ENCODE measurements at places on chromosomes 2 and 18. TPM values are rescaled to one million over a fixed set of nuclear protein-coding genes. Genes with fewer than 3 reads are reported as not detected.

DNA sequence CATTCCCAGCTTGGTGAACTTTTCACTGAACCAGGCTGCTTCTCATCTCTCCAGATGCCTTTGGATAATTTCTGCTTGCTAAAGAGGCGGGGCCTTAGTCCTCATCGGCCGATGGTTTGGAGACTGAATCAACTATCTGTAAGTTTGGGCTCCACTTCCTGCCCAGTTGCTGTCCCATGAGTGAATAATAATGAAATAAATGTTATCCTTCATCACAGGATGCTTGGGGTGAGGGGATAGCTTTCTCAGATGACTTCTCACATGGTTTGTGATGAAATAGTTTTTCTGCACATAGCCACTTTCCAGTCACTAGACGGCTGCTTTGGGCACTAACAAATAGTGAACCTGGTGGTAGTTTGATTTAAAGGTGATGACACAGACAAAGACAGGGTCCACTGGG lies 376.6 kb upstream of the TRIB2 start:
- H3K36me3 ChIP-seq, result no peaks in the 10 kb centered on the region
- H3K4me1 ChIP-seq, result no peaks in the 10 kb centered on the region
- DNase-seq, result no peak
- no peak overlapping the region for H3K4me3 ChIP-seq
- H3K27ac ChIP-seq, result no peak overlapping the region

DNA sequence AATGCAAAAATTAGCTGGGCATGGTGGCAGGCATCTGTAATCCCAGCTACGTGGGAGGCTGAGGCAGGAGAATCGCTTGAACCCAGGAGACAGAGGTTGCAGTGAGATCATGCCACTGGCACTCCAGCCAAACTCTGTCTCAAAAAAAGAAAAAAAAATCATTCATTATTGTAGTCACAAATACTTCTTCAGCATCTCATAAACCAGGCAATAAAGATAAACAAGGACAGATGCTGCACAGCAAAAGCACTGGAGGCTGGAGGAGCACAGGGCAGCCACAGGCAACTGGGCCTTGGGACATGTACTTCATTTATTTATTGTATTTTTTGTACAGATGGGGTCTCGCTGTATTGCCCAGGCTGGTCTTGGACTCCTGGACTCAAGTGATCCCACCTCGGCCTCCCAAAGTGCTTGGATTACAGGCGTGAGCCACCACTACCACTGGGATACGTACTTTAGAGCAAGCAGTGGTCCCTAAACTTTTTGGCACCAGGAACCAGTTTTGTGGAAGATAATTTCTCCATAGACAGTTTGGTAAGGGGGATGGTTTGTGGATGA lies 16.8 kb upstream of the MAT2A start:
- no peaks in the 10 kb centered on the region for H3K36me3 ChIP-seq
- H3K27me3 ChIP-seq, result no peaks in the 10 kb centered on the region
- no peaks in the 10 kb centered on the region for H3K4me1 ChIP-seq

DNA sequence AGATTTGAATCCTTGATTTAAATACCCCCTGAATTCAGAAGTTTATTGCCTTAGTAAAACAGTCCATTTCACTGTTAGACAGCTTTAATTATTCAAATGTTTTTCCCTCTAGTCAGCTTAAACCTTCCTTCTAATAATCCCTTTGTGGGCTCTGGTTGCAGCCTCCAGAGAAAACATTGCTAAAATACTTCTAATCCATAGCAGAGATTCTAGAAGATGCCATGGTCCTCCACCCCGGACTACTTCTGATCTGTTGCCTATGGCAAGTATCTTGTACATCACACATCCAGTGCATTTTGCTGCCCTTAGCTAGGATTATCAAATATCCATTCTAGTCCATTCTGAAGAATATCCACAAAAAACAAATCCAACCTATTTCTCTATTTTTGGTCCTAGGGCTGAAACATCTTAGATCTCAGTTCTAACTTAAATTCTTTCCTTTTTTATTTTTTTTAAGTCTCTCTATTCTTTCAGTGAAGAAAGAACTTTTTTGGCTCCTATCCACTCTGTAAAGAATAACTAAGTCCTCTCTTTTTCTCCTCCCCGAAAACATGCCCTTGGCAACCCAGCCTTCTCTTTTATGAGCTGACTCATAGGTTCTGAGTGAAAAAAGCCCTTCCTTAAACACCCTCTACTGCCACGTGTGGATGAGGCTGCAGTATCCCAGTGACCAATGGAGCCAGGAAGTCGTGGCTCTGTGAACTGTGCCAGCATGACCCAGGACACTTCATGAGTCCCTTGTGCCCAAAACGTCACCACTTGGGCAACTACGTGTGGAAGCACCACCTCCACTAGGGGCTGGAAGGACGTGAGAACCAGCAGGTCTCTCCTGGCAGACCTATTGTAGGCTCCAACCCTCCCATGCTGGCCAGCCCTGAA lies 349.8 kb downstream of the TNS1 start:
- H3K4me1 ChIP-seq, result no peaks in the 10 kb centered on the region
- H3K27ac ChIP-seq, result no peak overlapping the region
- H3K4me3 ChIP-seq, result no peak overlapping the region
- no peaks in the 10 kb centered on the region for H3K27me3 ChIP-seq

GRCh38 chr2:47174733-47175361 lies 19.7 kb upstream of the STPG4 start:
- H3K27ac ChIP-seq, result peak overlapping the region; percentile 100
- H3K27me3 ChIP-seq, result no peaks in the 10 kb centered on the region
- peaks cover 9% of the 10 kb centered on the region for H3K36me3 ChIP-seq
- peaks cover 35% of the 10 kb centered on the region for H3K4me1 ChIP-seq
- H3K4me3 ChIP-seq, result peak overlapping the region; percentile 56
- DNase-seq, result peak; percentile 28

DNA sequence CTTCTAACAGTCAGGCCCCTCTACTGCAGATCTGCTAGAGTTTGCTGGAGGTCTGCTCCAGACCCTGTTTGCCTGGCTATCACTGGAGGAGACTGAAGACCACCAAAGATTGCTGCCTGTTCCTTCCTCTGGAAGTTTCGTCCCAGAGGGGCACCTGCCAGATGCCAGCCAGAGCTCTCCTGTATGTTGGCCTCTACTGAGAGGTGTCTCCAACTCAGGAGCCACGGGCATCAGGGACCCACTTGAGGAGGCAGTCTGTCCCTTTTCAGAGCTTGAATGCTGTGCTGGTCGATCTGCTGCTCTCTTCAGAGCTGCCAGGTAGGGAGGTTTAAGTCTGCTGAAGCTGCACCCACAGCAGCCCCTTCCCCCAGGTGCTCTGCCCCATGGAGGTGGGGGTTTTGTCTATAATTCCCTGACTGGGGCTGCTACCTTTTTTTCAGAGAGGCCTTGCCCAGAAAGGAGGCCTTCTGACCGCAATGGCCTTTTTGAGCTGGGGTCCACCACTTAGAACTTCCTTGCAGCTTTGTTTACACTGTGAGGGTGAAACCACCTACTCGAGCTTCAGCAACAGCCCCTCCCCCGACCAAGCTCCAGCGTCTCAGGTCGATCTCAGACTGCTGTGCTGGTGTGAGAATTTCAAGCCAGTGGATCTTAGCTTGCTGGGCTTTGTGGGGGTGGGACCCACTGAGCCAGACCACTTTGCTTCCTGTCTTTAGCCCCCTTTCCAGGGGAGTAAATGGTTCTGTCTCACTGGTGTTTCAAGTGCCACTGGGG lies 566.0 kb downstream of the NR4A2 start:
- H3K27me3 ChIP-seq, result no peaks in the 10 kb centered on the region
- no peak overlapping the region for H3K27ac ChIP-seq
- DNase-seq, result no peak
- H3K36me3 ChIP-seq, result no peaks in the 10 kb centered on the region

DNA sequence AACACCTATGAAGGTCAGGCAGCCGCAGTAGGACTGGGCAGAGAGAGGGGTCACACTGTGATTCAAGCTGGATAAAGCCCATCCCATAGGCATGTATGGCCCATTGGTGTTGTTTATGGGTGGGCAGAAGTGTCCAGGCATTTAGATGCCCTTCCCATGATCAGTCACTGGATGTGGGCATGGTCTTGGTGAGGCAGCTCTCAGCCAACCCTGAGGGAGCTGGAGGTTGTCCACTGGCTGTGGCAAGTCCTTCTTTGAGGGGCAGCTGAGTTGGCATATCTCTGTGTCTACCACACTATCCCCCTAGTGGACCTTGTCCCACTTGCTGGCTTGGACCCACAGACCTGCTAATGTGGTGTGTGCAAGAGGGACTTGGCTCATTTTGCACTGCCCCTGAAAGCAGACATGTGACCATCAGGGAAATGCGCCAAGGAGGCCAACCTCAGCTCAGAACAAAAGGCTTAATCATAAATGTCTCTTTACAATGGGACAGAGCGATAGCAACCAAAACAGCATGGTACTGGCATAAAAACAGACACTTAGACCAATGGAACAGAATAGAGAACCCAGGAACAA lies 82.0 kb downstream of the TMEM17 start:
- H3K27ac ChIP-seq, result no peak overlapping the region
- no peaks in the 10 kb centered on the region for H3K27me3 ChIP-seq

- H3K27me3 ChIP-seq, result no peaks in the 10 kb centered on the region
- DNase-seq, result no peak
- H3K36me3 ChIP-seq, result no peaks in the 10 kb centered on the region
- H3K4me1 ChIP-seq, result no peaks in the 10 kb centered on the region
- H3K4me3 ChIP-seq, result no peak overlapping the region
- H3K27ac ChIP-seq, result no peak overlapping the region
Observed at GRCh38 chr2:198144660-198145059, 340.3 kb downstream of the PLCL1 start.

The CABYR gene
- total RNA-seq, result 1.1 TPM

The SMYD5 gene
- 32.5 TPM for total RNA-seq

The ALPG gene
- total RNA-seq, result not detected

The ABCG5 gene
- total RNA-seq, result not detected

The LRRC30 gene
- total RNA-seq, result not detected

Data from naive thymus-derived CD4-positive, alpha-beta T cell (primary cell).